Stimulated activated CD4-positive, alpha-beta T cell treated with anti-CD3 and anti-CD28 coated beads, Interleukin-4, amount 100 ng/mL, for 24 hours (primary cell): ENCODE measurements at places on chromosomes 1 and 21.

DNA sequence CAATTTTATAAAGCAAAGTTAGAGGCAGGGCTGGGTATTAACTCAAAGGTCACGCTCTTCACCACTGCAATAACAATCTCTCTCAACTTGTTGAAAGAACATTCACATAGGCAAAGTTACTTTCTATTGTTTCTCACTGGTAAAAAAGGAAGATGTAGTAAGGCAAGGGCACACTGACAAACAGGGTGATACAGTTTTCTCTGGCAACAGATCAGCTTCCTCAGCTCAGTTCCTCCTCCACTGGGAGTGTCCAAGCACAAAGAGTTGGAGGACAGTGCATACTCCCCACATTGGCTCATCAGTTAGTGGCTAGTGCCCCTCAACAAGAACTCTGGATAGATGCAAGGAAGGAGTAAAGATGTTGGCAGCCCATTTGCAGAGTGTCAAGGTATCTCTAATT, 3.7 kb downstream of the PLPPR4 start:
- no peak for DNase-seq

DNA sequence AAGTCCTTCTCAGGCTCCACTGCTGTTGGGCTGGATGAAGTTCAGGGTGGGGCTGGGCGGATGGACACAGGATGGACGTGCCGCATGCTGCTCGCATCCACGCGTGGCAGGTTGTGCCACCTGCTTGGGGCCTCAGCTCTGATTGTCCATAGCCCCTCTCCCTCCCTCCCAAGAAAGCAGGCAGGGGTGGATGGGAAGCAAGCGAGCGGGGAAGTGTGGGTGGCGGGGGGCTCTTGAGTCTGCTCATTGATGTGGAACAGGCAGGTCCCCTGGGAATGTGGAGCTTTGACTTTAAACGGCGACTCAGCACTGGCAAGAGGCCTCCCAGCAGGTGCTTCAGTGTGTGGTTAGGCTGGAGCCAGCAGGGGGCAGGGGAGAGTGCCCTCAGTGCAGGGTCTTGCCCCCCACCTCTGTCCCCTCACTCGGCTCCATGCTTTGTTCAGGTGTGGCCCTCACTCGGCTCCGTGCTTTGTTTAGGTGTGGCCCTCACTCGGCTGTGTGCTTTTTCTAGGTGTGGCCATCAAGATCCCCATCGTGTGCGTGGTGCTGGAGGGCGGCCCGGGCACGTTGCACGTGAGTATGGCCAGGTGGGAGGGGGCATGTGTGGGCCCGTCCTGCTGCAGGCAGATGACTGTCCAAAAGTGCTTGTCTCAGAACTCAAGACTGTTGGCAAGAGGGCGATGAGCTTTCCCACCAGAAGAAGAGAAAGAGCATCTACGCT, 23.9 kb downstream of the TRPM2 start:
- no peak for DNase-seq

GRCh38 chr1:42146626-42147320, 6.4 kb upstream of the GUCA2B start:
- DNase-seq = peak; percentile 73

DNA sequence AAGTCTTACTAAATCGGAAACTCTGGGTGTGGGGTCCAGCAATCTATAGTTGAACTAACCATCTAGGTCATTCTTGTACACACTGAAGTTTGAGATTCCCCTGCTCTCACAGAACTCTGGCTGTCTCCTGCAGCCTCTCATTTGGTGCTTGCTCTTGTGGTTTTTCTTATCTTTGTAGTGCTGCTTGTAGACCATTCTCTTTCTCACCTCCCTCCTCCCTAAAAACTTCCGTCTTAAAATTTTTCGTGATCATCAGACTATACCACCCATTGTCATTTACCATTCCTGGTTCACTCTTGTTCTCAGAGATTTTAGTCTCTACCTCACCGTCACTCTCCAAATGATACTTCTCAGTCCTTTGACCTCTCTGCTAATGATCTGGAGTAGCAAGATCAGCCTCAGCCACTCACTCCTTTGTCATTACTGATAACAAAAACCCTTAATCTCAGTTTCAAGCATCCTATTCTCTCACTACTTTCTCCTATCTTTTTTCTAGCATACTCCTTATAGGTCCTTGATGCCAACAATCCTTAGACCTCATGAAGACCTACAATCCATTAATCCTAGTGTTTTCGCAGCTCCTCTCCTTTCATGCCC, 13.0 kb upstream of the EPHX4 start:
- DNase-seq = no peak

DNA sequence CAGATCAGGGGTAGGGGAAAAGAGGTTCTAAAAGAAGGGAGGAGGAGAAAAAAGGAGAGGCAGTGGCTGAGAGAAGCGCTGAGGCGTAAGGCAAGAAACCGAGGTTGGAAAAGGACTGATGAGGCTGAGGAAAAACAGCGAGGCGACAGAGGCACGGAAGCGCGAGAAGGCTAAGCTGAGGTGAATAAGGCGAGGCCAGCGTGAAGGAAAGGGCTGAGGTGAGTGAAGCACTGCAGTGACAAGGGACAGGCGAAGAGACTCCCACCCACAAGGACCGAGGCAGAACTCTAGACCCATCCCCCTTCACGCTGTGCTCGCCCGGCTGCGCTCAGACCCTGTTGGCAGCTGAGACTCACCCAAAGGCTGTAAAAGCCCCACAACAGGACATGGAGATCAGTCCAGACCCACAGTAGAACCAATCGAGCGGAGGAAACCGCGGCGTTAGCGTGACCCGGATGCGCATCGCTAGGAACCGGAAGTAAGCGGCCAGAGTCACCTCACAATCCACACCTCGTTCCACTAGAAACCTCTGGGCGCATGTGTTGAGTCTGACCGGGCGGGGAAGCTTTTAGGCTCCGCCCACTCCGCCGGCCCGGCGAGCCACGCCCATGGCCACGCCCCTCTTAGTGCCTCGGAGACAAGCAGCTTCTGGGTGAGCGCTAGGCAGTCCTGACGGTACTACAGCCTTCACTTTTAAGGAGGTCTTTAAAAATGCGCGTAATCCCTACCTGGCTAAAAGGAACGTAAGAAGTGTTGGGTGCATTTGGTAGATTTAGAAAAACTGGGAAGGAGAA, at the start of gene EYA3:
TSS of gene EYA3 (minus strand) at position 443 of the 794 bp plus-strand sequence. CDS start 30,584 bp downstream, outside the sequence.
- peak; percentile 99 for DNase-seq

GRCh38 chr21:26050857-26051256, 119.7 kb downstream of the APP start:
- no peak for DNase-seq

- DNase-seq = no peak
These were observed 843.2 kb downstream of the AMY1C start for GRCh38 chr1:104592926-104593325.

- no peak for DNase-seq
These were observed 57.2 kb downstream of the LEPR start for GRCh38 chr1:65477414-65478378.

DNA sequence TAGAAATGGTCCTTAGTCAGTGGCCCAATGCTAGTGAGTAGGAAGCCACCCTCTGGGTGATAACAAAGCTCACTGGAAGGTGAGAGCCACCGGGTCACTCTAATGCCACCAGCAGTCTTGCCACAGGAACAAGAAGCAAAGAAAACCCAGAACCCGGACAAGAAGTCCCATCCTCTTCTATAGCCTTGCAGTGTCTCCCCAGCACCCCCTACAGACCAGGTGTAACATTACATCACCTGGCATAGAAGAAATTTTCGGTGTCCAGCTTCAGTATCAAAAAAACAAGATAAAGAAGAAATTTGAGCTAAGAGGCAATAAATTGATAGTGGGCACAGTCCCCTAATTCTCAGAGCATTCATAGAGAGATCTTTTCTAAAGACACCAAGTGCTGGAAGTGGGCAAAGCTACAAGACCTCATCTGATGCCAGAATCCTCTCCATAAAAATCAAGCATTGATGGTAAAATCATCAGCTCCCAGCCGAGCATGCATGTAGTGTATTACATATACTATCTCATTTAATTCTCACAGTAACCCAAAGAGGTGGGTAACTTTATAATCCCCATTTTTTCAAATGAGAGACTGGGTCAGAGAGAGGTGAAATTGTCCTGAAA, 491.0 kb downstream of the MATN1 start:
- DNase-seq = no peak

GRCh38 chr1:244964112-244964971, 100.0 kb upstream of the HNRNPU start:
- DNase-seq = no peak

DNA sequence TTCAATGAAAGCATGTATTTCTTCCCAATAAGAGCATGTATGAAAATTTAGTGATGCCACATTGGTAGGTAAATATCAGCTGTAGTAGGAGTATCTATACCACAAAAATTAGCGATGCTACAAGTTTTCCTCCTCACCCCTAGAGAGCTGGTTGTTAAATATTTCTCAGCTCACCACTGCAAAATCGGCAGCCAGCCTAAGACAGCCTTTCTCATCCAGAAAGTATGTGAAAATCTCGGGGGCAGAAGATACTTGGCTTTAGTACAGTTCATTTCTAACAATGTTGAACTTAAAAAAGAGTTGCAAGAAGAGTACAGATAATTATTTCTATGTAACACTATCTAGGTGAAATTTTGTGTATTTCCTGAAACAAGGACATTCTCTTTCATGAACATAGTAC, 235.4 kb downstream of the TPR start:
- no peak for DNase-seq

DNA sequence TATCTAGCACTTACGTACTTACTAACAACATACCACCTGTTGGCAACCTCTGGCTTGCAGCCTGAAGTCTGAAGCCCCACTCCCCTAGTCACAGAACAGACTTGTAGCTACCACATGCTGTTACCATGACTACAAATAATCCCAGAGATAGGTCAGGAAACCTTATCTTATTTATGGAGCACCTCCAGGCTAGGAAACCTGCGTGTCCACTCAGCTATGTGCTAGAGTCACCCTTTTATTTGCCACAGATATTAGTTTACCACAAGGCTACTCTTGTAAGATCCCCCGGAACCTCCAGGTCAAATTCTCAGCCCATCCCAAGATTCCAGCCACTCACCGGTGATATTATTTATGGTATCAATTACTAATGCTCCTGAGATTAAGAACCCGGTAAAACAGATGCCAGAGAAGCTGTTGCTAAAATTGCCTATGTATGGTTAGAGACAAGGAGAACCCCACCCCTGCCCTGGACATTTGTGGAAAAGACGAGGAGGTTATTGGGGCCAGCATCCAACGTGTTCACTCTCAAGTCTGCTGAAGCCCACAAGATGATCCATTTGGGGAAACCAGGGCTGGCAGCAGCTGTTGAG, 116.5 kb downstream of the TBX15 start:
- no peak for DNase-seq

DNA sequence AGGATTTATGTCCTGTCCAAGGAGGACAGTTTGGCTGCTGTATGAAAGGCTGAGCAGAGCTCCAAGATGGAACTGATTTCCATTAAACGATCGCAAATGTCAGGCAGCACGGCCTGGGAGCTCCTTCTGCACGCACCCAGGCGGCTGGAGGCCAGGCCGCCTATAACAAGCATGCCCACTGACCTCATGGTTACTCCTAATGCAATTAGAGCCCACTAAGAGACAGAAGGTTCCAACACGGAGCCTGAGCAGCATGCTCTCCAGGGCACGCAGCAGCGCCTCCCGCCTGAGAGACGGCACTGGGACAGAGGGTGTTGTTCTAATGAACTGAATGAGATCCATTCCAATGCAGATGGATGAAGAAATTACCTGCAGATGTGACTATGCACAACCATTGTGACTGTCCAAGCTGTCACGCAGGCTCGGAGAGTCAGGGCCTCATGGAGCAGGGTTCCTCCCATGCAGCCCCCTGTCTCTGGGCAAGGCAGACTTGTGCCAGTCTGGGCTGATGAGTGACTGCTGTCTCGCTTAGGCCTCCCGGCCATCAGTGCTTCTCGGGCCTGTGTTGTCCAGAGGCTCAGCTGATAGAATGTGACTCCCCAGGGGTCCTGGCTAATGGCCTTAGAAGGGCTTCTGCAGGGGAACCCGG, 25.2 kb upstream of the CDCA8 start:
- DNase-seq = no peak

DNA sequence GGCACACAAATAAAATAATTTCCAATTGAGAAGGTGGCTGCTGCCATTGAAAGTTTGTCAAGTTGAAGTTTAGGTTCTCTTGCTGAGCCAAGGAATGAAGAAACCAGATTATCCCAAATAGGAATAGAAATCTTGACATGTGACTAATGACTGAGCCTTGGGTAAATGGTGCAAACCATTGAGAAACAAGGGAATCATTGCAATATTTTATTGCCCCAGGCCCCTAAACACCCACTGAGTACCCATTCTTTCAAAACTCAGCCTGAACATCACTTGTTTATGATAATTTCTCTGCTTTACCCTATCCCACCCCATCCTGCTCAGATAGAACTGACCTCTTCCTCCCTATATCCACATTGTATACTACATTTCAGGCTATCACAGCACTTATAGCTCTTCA, 46.6 kb upstream of the VTCN1 start:
- no peak for DNase-seq

- no peak for DNase-seq
These were observed 81.4 kb upstream of the BACE2 start for GRCh38 chr21:41086569-41086968.

GRCh38 chr21:34870246-34870645, 178.9 kb downstream of the RUNX1 start:
- no peak for DNase-seq

DNA sequence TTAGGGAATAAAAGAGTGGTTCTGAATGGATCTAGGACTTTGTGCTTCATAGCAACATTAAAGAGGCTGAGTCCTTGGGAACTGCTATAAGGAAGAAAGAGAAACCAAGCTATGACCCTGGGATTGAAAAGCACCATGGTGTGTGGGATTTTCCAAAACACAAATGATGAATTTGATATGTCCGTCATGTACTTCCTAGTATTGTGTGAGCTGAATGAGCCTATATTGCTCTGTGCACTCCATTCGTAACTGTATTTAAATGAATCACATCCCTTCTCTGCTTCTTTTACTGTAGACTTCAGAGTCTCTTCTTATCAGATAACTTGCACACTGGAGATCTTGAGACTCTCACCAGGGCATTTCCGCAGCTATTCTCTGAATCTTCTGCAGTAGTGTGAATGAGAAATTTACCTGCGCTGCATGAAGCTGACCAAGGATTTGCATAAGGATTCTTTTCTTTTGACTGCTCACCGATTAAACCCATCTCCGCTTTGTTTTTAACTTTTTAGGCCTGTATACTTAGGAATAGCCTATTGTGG, 23.1 kb upstream of the OR10J4 start:
- no peak for DNase-seq

DNA sequence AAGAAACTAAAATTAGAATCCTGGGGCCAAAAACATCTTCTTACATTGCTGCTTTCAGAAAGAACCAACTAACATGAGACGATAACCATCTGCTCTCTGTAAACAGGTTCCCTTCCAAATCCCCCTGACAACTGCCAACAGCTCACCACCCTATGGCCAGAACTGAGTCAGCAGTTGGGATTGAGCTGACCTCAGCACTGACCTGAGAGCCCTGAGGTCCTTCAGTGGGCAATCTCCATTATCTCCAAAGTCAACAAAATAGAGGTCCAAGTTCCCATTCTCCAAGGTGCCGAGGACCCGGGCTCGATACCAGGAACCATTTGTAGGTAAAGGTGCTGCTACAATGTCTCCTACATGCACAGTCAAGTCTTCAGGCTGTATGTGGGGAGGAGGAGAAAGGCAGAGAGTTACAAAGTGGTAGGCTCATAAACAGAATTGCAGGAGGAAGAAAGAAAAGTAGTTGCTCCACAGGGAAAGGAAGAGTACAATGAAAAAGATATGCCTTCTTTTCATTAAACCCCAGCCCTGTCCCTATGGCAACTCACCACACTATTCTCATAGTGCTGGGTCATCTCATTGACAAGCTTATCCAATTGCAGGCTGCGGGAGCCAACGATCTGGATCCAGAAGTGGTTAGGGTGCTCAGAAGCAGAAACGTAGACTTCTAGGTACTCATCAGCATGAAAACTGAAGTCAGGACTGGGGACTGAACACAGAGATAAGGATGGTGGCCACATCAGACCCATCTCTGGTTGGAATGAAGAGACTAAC, 12.8 kb upstream of the MRPL9 start:
- DNase-seq = no peak
